ENCODE measurements at places on chromosomes 5 and 9.
A peak's percentile ranks its signal among the peaks of the same experiment; 100 is the strongest.

- peak; percentile 21 for DNase-seq
These were observed 131.2 kb downstream of the DAB2IP start for GRCh38 chr9:121782514-121783110.

GRCh38 chr9:99358668-99359067, 136.6 kb downstream of the SEC61B start:
- peak; percentile 41 for DNase-seq

- DNase-seq: no peak
These were observed 116.7 kb upstream of the SAP30L start for GRCh38 chr5:154329062-154329461.

- DNase-seq: no peak
These were observed 119.4 kb downstream of the PDE8B start for GRCh38 chr5:77329664-77330430.

GRCh38 chr9:4353236-4353635, 53.4 kb upstream of the GLIS3 start:
- no peak for DNase-seq

DNA sequence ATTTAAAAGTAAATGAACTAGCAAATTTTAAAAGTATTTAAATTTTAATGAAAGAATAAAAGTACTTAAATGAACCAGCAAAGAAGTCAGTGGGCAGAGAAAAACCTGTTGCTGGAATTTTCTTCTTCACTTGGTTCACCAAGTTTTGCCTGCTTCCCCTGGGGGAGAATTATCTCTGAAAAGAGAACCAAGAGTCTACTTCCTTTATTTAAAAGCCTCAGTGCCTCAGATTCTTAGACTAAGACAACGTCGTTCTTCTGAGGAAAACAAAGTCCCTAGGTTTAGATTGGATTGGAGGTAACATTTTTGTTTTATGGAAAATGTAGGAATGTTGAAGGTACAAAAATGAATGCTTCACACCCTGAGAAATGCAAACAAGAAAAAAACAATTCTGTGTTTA, 7.4 kb upstream of the KLF4 start:
- DNase-seq: no peak

DNA sequence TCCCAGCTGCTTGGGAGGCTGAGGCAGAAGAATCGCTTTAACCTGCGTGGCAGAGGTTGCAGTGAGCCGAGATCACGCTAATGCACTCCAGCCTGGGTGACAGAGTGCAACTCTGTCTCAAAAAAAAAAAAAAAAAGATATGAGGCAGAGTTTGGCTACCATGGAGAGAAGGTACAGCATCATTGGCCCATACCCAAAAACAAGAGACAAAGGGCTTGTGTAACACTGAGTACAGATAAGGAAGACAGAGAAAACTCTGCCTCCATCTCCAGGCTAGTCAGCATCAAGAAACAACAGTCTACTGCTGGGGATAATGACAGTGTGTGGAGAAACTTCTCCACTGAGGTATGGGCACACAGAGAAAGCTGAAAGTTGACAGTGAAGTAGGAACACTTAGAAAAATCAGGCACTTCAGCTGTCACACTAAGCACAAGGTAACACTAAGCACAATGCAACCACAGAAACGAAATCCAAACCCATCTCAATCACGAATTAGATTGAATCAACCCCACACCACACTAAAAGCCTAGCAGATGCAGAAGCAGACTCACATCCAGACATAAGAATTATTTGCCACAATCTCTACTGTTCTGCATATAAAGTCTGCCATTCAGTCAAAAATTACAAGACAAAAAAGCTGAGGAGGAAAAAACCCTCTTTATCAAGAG, 10.5 kb downstream of the PJA2 start:
- no peak for DNase-seq

DNA sequence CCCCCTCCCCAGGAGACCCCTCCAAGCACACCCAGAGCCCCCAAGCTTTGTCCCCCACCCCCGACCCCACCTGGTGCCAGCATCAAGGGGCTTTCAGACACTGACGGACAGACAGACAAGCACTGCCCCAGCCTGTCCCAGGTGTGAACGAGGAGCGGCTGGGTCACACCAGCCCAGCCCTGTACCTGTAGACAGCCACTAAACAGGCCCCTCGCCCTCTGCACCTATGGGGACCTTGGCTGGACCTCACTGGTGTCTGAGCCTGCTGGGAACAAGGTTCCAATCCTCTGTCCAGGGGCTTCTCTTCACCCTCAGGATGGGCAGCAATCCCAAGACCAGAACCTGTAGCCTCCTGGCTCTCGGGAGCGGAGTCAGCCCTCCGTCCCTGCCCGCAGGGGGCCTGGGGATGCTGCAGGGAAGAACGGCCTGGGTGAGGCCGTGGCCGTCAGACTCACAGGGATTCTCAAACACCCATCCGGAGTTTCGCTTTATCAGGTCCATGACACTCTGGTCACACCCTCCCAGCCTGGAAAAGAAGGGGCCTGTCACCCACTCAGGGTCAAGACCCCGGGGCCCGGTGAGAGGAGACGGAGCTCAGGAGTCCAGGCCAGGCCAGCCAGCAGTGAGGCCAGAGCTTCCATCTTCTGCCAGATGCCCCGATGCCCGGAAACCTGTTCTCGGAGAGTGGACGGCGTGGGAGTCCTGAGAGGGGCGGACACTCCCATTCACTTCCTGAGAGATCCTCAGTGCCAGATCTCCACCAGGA, 2.8 kb downstream of the LCN6 start:
- DNase-seq: peak; percentile 65

- no peak for DNase-seq
These were observed 67.4 kb downstream of the CTSL start for GRCh38 chr9:87793292-87793691.

DNA sequence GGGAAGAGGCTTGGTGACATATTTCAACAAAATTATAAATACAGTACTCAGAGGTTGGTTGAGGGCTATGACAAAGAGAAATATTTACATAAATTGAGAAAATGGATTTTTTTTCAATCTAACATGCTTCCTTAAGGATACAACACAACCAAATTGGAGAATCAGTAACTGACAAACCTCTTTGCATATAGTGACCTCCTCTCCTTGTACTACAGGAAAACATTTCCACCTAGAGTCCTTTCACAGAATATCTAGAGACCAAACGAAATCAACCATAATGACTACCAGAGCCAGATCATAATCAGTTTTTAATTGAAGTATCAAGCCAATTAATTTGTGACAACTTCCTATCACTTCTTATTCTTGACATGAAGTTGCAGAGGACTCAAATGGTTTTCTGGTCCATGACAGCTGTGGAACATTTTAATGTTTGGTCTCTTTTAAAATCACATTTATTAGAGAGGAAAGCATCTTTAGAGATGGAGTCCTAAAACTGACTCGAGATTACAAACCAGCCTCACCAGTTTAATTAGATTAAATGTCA, 1636.5 kb upstream of the C9orf72 start:
- no peak for DNase-seq

- no peak for DNase-seq
These were observed 177.9 kb upstream of the FST start for GRCh38 chr5:53302529-53302928.

DNA sequence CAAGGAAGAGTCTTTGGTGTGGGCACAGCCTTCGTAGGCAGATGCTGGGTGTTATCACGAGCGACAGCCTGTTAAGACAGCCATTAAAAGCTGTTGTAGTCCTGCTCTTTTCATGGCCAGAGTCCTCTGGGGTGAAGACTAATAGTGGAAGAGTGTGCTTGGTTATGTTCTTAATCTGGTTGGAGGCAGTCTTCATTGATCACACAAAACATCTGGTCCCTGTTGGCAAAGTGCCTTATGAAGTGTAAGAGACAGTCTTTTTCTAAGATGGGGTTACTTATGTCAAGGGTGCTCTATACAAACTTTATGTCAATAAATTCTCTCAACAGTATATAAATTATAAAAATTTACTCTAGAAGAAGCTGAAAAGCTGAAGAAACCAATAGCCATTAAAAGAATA, 280.4 kb downstream of the CAAP1 start:
- no peak for DNase-seq

DNA sequence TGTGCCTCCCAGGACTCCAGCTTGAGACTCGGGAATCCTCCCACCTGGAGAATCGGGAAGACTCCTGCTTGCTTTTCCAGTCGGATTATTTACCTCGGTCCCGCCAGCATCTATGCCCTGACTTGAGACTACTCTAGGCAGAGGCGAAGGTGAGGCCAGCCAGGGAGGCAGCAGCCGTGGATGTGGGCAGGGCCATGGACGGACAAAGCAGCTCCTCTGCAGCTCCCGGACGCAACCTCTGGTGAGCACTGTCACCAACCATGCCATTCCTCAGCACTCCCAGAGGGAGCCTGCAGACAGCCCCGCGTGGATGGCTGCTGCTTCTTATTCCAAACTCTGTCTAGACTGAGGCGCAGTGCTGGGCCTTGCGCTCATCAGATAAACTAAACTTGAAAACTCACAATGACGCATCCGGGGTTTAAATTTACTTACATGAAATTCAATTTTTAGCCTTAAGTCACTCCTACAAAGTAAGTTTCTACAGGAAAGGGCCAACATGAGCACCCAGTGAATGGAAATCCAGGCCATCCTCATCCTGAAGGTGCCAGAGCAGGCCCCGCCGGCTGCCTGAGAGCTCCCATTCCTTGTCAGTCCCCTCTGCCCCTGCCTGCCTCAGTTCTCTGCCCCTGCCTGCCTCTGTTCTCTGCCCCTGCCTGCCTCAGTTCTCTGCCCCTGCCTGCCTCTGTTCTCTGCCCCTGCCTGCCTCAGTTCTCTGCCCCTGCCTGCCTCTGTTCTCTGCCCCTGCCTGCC, 17.8 kb downstream of the MED10 start:
- no peak for DNase-seq

GRCh38 chr5:16539169-16539666, 73.6 kb upstream of the ZNF622 start:
- peak; percentile 74 for DNase-seq

- DNase-seq: no peak
These were observed 4.2 kb downstream of the SARDH start for GRCh38 chr9:133733796-133734533.

DNA sequence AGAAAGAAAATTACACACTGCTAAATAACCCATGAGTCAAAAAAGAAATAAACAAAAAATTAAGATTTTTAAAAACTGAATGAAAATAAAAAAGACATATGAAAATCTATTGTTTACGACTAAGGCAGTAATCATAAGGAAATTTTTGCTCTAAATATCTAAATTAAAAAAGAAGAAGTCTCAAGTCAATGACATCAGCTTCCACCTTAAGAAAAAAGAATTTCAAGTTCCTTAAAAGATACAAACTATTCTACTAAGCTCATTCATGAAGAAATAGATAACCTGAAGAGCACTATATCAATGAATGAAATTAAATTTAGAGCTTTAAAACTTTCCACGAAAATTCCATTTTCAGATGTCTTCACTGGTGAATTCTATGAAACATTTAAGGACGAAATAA, 15.7 kb upstream of the STARD4 start:
- DNase-seq: no peak

DNA sequence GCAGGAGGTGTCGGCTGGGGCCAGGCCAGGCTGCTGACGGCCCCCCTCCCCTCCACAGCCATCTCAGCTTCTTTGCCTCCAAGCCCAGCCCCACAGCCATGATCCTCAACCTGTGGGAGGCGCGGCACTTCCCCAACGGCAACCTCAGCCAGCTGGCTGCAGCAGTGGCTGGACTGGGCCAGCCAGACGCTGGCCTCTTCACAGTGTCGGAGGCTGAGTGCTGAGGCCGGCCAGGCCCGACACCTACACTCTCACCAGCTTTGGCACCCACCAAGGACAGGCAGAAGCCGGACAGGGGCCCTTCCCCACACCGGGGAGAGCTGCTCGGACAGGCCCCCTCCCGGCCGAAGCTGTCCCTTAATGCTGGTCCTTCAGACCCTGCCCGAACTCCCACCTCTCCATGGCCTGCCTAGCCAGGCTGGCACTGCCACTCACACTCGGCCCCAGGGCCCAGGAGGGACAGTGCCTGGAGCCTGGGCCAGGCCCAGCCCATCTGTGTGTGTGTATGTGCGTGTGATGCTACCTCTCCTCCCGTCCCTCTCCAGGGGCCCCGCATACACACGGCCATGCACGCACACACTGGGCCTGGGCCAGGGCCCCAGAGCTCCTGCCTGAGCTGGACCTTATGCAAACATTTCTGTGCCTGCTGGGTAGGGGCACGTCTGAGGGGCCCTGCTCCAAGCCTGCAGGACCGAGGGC, 19.3 kb downstream of the HK3 start:
- no peak for DNase-seq

DNA sequence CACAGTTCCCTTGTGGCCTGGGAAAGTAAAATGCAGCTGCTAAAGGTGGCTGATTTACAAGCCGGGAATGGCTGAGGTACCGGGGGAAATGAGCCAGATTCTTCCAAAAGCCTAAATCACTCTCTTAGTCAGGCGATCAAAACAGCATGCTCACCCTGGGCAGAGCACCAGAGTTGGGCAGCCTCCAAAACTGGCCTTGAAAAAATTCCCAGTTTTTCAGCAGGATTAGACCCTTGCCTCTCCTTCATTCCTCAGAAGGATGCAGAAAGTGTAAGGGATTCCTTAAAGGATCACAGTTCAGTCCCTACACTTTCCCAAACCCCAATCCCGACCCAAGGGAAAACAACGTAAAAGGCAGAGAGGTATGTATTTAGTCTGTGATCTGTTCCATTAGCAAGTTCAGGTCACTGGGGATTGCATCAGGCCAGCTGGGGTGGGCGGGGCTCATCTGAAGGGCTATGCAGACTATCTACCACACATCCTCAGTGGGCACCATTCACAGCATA, 16.9 kb downstream of the TMEM174 start:
- DNase-seq: no peak

GRCh38 chr9:85522459-85523092, 219.2 kb downstream of the AGTPBP1 start:
- peak; percentile 59 for DNase-seq

GRCh38 chr9:8728910-8729309, 929.3 kb upstream of the DMAC1 start:
- DNase-seq: no peak

DNA sequence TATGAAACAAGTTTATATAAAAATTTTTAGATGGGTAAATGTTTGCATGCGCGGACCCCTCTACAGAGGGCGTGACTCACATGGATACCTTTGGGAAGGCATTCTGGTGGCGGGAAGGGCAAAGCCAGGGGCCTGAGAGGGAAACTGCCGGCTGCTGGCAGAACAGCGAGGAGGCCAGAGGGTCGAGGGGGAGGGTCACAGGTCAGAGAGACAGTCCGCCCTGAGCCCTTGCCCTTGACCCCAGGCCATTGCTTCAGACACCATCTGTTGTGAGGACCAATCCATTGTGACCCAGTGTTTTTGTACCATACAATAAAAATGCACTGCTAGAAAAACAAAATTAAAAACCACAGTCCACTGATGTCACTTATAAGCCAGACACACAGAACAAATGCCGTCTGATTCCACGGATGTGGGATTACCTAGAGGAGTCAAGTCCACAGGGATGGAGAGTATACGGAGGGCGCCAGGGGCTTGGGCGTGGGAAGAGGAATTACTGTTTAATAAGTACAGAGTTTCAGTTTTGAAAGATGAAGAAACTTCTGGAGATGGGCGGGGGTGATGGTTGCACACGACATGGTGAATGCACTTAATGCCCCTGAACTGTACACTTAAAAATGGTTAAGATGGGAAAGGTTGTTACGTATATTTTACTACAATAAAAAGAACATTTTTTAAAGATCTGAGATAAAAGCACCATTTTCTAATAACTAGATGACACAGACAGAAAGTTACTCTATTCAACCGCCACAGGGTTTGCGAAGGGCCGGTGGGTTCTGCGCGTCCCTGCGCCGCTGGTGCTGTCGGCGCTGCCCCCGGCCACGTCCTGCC, 12.0 kb downstream of the BTNL9 start:
- no peak for DNase-seq
